ENCODE measurements at places on chromosomes 7 and 10.

- no peak for DNase-seq
These were observed 308.3 kb upstream of the KAT6B start for GRCh38 chr10:74518061-74518460.

DNA sequence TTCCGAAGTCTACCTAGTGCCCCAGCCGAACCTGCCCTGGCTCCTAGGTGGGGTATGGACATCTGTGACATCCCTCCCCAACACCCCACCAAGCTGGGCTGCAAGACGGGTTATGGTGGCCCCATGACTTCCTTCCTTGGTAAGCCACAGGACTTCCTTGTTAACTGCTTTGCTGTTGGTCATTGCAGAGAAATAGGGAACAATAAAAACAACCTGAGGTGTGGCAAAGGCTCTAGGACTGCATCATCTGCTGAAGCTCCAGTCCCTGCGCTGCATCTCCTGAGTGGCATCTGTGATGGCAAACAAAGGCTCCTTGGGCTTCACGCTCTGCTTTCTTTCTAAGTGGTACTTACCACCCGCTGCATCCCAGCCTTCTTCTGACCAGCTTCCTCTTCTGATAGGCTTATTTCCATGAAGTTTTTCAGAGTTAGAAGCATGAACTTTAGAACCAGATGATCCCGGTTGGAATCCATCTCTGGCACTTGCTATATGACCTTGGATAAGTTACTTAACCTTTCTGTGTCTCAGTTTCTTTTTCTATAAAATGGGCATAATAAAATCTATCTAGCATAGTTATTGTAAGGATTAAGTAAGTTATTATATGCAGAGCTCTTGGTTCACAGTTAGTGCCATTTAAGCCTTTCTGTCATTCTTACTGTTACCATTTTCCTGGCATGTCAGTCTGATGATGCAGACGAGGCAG is 216.8 kb downstream of the RPS24 start:
- no peak for DNase-seq

DNA sequence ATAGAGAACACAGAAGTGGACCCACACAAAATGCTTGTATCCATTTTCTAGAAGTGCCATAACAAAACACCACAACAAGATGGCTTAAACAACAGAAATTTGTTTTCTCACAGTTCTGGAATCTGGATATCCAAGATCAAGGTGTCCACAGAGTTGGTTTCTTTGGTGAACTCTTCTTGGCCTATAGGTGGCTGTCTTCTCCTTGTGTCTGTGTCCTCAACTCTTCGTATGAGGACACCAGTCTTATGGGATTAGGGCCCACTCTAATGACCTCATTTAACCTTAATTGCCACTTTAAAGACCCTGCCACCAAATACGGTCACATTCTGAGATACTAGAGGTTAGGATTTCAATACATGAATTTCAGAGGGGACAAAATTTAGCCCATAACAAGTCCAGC is 30.8 kb upstream of the C10orf71 start:
- DNase-seq, result no peak

DNA sequence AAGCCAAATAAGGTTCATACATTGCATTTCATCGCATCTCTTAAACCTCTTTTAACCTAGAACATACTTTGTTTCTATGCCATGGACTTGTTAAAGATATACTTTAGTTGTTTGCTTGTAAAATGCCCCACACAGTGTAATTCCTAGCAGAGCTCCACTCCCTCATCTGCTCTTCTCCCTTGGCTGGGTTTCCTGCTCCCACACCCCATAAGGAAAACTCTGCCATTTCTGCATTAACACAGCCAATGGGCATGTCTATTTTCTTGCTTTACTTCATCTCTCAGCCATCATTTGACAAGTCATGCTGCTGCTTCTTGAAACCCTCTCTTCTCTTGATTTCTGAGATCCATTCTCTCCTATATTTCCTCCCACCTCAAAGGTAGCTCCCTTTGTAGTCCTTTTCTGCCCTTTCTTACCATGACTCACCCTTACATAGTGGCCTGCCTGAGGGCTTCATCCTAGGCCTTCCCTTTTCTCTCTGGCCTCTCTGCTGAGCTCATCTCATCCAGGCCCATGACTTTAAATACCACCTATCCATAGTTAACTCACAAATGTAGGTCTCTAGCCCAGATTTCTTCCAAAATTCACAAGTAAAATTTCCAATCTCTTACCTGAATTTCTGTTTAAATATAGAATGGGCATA is 471.4 kb downstream of the ADRA2A start:
- no peak for DNase-seq

DNA sequence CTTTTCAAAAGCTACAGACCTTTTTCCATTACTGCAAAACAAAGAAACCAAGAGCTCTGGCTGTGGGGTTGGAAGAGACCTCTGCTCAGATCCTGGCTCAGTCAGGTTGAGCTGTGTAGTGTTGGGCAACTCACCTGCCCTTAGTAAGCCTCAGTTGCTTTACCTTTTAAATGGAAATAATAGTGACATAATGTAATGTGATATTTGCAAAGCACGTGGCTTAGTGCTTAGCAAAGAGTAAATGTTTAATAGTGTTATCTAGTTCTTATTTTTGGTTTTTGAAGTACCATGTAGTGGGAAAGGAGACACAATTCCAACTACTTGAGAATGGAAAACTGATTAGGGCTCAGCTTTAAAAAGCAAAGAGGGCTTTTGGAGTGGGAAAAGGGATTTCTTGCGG is 100.2 kb downstream of the SVIL start:
- DNase-seq, result no peak

DNA sequence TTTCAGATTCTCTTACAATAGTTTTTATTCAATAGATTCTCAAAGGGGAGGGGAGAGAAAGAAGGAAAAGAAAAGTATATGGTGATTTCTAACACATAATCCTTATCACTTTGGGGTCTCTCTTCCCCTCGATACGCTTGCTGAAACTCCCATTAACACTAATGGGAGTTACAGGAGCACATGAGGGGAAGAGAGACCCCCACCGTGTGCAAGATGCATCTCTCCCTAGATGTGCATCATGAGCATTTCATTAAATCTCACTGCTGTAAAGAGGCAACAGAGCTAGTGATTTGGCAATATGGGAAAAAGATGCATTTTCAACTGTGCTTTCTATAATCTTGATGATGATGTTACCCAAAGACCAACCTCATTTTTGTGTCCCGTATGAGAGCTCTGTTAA is 177.4 kb downstream of the SKAP2 start:
- no peak for DNase-seq

DNA sequence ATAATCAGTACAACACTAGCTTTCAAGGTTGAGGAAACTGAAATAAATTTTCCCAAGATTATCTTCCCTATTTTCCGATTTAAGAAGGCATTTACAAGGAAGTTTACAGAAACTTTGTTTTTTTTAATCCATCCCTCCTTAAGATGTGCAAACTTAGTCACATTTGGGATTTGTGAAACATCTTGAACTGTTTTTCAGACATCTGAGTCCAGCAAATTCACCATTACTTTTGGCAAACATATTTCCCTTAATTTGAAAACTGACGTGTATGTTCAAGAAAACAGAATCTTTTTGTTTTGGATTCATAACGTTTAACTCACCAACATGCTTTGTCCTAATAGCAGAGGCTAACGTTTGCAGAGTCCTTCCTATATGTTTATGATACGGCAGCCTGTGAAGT is 19.5 kb downstream of the GLI3 start:
- DNase-seq, result no peak

DNA sequence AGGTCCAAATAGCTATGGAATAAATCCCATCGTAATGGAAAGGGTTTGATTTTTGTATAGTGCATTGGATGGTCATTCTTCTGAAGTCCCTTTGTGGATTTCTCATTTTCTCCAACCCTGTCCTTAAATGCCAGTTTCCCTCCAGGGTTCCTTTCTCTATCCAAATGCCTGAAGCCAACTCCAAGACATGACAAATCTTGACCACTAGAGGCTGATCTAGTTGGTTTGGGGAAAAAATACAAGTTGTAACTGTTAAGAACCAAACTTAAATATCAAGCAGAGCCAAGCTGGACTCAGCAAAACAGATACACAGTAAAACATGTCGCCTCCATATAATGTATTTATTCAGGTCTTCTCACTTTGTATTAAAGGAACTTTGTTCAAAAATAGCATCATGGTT is 28.7 kb downstream of the FRMD4A start:
- DNase-seq, result no peak

All from stimulated activated CD8-positive, alpha-beta memory T cell treated with anti-CD3 and anti-CD28 coated beads, Interleukin-4, amount 100 ng/mL, for 1 hour (primary cell).